ENCODE measurements at places on chromosomes 7 and 10. TPM values are rescaled to one million over a fixed set of nuclear protein-coding genes. Genes with fewer than 3 reads are reported as not detected.

The SORCS3 gene
- total RNA-seq, result under 0.01 TPM

The TEX36 gene
- not detected for total RNA-seq

DNA sequence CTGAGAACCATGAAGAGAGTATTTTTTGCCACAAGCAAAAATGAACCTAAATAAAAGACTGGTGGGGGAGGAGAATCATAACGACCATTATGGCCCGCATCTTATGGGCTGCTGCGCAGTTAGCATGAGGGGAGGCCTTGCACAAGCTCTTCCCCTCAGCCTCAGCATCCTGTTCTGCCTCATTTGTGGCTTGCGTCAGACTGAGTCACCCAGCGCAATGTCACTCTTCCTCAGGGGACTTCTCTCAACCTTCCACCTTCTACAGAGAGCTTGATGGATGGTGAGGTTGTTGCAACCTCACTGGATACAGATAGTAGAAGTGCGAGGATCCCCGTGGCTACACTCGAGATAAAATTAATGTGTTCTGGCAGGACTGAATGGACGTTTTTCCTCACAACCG, 16.8 kb upstream of the GPR15LG start:
- no peak for DNase-seq

DNA sequence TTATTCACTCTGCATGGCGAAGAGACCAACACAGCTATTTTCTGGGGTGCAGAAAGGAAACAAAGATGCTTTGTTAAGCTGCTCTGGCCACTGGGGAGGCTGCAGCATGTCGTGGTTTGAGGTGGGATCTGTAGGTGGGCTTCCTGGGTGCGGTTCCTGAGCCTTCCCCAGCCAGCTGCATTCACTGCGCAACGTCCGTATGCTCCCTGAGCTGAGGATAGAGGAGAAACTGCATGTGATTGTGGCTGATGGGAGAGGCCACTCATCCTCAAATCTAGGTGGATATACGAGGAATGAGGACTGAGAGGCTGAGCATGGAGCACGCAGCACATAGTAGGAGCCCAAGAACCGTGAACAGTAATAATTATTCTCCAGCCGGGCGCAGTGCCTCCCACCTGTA, 9.9 kb upstream of the DNAAF5 start:
- no peak for DNase-seq

The FAM25G gene
- total RNA-seq, result not detected

The NUDT5 gene
- 64.5 TPM for total RNA-seq

DNA sequence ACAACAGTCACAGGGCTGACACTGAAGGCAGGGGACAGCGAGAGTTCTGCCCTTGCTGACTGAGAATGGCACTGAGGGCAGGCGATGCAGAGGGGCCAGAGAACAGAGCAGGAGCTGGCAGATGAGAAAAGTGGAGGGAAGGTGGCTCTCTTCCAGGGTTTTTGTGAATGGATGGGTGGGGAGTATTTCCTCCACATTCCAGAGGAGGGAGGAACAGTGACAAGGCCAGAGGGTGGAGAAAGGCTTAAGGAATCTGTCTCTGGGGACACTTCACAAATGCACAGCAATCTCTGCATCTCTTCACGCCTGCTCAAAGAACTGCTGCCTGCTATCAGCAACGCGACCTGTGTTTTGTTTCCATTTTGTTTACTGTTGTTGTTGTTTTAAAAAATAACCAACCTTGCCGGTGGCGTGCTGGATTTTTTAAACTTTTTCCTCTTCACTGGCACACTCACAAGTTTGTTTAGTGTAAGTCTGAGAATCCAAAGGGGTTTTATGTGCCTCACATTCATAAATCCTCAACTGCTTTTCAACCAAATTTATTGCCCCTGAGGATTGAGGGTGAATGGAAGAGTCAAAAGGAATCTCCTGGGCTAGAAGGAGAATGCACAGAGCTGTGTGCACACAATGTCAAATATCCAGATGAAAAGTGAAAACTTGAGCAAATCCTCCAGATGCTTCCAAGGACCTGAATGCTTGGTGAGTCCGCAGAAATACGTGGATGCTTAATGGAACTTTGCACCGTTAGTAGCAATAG, 129.3 kb downstream of the GLI3 start:
- no peak for DNase-seq

DNA sequence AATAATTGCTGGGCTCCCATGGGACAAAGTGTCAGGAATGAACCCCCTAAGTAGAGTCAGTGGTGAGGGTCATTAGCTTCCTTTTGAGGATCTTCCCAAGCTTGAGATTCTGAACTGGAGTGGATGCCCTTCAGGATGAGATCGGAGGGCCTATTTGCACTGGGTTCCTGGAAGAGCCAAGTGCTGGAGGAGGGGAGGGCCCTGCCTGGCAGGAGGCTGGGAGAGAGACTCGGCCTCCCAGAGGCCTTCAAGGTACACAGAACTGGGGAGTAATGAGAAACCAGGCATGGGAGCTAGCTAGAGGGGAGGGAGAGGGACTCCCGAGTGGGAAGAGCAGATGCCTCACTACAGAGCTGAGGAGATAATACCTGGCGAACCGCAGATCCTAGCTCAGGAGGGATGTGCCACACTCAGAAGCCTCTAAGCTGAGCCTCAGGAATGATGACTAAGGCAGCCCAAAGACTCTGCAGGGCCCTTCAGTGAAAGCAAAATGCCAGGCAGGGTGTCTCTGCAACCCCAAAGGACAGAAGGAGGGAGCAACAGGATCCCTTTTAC, 9.4 kb downstream of the PDAP1 start:
- DNase-seq, result no peak

The OPALIN gene
- total RNA-seq, result not detected

The GALNT17 gene
- total RNA-seq, result 0.12 TPM

- no peak for DNase-seq
Measured at GRCh38 chr10:103262229-103262628, 14.7 kb upstream of the INA start.

GRCh38 chr7:40799493-40800403, 664.9 kb downstream of the SUGCT start:
- DNase-seq, result no peak

- no peak for DNase-seq
Measured at GRCh38 chr10:125407000-125407502, 246.7 kb upstream of the CTBP2 start.

GRCh38 chr7:822692-823276, 9.5 kb upstream of the SUN1 start:
- no peak for DNase-seq

The TMEM130 gene
- 0.65 TPM for total RNA-seq

DNA sequence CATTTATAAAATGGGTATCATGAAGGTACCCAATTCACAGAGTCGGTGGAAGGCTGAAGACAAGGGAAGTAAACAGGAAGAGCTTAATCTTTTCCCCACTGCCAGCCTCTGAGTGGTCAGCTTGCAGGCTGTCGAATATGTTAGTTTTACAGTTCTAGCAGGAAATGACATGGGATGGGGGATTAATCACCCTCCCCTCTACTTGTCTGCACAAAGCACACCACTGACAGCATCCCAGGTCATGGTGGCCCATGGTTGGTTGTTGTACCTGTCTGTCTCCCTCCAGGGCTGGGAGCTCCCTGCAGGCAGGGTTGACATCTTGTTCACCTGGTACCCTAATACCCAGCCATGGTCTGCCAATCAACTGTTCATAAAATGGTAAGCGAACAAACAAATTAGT, 55.6 kb downstream of the GRB10 start:
- no peak for DNase-seq

The KEL gene
- total RNA-seq, result 0.12 TPM

The ITGA8 gene
- total RNA-seq, result 0.06 TPM

GRCh38 chr10:126387931-126388911, at the start of gene ADAM12:
TSS of gene ADAM12 (minus strand) at chr10:126388477. CDS start at chr10:126388145, 332 bp downstream.
- DNase-seq, result no peak

The SPDYE9 gene
- not detected for total RNA-seq

The SPDYE5 gene
- not detected for total RNA-seq

DNA sequence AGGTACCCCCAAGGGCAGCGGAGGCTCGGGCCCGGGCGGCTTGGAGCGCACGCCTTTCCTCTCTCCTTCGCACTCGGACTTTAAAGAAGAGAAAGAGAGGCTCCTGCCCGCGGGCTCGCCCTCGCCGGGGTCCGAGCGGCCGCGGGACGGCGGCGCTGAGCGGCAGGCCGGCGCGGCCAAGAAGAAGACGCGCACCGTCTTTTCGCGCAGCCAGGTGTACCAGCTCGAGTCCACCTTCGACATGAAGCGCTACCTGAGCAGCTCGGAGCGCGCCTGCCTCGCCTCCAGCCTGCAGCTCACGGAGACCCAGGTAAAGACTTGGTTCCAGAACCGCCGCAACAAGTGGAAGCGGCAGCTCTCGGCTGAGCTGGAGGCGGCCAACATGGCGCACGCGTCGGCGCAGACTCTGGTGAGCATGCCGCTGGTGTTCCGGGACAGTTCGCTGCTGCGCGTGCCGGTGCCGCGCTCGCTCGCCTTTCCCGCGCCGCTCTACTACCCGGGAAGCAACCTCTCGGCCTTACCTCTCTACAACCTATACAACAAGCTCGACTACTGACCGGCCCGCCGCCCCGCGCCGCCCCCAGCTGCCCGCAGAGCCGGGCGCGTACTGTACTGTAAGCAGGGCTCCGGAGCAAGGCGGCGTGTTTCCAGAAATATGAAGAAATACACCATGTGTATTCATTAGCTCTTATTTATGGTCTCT, 1.8 kb downstream of the HMX2 start:
- no peak for DNase-seq

The ZNF804B gene
- not detected for total RNA-seq

The TRIM50 gene
- total RNA-seq, result not detected

GRCh38 chr10:125133696-125134482, 26.5 kb downstream of the CTBP2 start:
- no peak for DNase-seq

- no peak for DNase-seq
Measured at GRCh38 chr7:2231992-2232765, 566 bp downstream of the MAD1L1 start.

The FZD8 gene
- 13.4 TPM for total RNA-seq

The SDK1 gene
- total RNA-seq, result 2.6 TPM

The STEAP1 gene
- total RNA-seq, result 3.4 TPM

DNA sequence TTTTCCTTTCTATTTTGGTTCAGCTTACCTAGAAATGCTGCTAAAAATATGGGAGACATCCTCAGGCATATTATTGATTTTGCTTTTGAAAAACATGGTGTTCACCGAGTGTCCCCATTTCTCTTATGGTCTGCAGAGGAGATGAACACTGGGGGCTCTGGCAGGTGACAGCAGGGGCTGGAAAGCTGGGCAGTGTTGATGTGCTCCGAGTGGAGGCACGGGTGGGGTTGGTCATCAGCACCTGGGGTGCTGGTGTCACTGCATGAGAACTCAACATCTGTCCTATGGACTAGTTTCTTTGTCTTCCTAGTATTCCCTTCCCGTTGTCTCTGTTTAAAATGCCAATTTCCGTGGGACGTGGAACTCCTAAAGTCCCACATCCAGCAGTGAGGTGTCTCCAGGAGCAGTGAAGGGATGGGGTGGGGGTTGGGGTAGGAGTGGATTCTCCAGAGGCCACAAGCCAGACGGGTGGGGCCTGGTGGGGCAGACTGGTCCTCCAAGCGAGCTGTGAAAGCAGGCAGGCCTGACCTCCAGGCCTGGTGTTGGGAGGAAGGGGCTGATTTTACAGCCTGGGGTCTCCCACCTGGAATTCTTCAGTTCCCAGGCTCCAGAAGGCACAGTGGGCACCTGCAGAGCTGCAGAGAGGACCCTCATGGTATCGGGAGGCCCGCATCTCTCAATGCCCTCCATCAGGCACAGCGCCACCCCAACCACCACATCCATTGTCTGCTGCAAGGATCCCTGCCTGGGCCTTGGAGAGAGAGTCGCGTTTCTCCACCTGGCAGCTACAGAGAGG, 24.4 kb downstream of the ZNF775 start:
- no peak for DNase-seq

DNA sequence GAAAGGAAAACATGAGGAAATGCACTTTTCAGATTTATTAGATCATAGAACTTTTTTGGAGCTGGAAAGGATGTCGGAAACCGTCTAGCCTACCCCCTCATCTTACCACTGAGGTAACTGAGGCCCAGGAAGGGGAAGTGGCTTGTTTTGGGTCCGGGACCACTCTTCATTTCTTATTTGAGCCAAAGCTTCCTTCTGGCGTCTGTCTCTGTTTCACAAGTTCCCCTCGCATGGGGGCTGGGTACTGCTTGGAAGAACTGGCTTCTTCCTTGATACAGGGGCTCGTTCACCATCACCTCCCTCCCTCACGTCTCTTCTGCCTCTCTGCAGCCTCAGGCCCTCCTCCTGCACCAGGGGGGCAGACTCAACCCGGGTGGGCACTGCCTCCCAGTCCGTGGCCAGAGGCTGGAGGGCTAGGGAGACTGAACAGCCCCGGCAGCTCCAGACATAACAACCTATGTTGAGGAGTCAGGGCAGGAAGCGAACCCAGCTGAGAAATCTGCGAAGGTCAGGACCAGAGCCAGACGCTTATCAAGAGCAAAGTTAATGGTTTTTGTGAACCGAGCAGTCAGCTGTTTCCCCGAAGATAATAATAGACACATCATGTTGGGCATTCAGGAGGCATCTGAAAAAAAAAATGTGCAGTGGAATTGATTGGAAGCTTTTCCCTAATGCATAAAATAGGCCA, 12.9 kb downstream of the HTRA1 start:
- DNase-seq, result no peak

DNA sequence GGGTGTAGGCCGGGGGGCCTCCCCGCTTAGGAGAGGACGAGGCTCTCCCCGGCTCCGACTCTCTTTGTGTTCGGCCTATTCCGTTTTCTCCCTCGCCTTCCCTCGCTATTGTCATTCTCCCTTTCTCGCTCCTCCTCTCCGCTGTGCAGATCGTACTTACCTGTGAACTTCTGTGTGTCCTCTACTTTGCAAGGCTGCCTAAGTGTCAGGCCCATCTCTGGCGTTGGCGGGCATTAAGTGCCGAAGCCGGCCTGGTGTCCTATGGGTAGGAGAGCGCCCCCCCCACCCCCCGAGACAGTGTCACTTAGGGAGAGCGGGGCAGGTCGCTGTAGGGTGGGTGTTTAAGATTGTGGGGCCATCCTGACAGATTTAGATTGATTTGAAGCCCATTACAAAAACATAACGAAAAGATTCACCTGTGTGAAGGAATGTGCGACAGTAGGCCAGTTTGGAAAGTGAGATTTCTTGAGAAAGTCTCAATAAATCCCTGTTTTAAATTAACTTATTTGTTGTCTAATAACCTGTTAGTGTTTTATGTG, 579 bp downstream of the RBM33 start:
- DNase-seq, result no peak

DNA sequence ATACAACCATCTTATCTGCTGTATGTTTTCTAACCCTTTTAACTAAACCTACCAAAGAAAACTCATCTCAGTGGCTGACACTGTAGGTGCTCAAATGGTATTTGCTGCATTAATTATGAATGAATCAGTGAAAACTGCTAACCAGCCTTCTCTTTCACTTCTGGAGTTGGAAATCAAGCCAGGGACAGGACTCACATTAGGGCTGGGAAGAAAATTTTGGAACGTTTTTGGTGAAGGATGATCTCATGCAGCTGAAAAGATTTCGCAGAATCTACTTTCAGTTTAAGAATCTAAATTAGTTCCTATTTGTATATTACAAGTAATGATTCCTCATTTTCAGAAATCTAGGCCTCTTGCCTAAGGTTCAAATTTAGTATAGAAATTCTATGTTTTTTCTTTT, 12.9 kb downstream of the MTPN start:
- DNase-seq, result no peak

- DNase-seq, result no peak
Measured at GRCh38 chr10:49615213-49615612, 1.4 kb downstream of the CHAT start.

The STOX1 gene
- 1.2 TPM for total RNA-seq

GRCh38 chr10:126242397-126243260, 145.6 kb downstream of the ADAM12 start:
- DNase-seq, result no peak

GRCh38 chr10:15345450-15345849, 25.6 kb downstream of the FAM171A1 start:
- DNase-seq, result no peak

The FXYD4 gene
- total RNA-seq, result not detected

The RASSF4 gene
- 14.5 TPM for total RNA-seq

GRCh38 chr7:95476072-95476847, 9.5 kb upstream of the ASB4 start:
- DNase-seq, result no peak
